ENCODE measurements at places on chromosomes 3 and 15.

DNA sequence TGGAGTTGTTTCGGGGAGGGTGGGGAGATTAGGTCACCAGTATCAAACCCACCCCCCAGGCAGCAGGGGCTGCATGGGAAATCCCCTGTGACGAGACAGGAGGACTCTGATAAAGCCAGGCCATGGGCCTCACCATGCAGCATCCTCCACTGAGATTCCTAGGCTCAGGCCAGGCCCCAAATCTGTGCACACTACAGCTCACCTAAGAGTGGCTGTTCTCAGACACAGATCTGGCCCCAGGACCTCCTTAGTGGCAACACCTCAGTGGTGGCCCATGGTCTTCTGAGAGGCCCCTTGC is 29.0 kb downstream of the PXYLP1 start:
- DNase-seq, result no peak

DNA sequence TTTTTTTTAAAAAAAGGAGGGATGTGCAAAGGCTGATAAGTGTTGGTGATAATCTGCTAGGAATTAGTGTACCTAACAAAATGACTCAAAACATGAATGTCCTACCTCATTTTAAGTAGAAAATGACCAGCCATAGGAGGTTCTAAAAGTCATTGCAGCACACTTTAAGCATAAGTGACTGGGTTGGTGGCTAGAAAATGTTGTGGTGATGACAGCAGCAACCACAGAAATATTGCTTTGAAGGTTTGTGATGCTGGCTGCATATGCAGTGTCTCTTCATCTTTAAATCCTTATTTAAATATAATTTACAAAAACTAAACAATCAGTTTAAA is 55.2 kb downstream of the CMSS1 start:
- DNase-seq, result no peak

DNA sequence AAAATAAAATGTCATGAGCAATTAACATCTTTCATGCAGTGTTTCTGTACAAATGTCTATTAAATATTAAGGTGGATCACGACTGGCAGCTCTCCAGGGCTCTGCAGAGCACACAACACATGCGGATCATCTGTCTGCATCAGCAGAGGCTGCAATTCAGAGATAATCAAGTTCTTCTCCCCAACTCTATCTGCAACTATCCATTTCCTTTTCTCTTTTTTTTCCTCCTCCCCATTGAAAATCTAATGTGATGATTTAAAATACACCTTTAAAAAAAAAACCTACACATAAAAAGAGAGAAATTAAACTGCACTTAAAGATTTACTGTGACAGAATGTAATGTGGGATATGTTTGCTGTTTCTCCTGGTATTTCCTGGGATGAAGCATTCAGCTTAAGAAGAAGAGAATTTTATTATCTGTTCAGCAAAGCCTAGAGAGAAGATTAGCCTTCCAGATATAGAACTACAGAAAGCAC is 352.6 kb upstream of the CCDC54 start:
- no peak for DNase-seq

DNA sequence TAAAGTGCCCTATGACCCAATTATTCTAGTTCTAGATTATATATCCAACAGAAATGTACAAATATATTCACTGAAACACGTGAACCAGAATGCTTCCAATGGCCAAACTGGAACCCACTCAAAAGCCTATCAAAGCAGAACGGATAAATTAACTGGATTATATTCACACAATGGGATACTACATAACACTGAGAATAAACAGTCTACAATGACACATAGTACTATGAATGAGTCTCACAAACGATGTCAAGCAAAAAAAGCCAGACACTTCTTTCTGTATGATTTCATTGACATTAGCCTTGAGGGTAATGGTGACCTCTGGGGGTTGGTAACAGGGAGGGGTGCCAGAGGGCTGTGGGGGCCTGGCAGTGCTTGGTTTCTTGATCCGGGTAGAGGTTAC is 50.9 kb upstream of the HACD2 start:
- DNase-seq, result no peak

- DNase-seq, result no peak
Observed at GRCh38 chr15:44813231-44813630, 76.9 kb downstream of the TRIM69 start.

GRCh38 chr3:8848696-8849131 is 79.3 kb upstream of the OXTR start:
- no peak for DNase-seq

DNA sequence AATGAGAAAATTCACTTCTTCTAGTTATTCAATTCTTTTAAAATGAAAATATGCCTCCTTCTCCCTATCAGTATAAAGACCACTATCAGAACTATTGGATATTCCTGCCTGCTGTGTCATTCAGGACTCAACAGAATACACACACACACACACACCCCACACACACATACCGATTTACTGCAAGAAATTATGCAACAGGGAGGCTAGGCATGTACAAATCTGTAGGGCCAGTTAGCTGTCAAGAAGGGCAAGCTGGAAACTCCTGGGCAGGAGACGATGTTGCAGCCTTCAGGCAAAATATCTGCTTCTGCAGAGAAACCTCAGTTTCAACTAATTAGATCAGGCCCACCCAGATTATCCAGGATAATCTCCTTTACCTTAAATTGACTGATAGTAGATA is 13.9 kb upstream of the RYR3 start:
- no peak for DNase-seq

DNA sequence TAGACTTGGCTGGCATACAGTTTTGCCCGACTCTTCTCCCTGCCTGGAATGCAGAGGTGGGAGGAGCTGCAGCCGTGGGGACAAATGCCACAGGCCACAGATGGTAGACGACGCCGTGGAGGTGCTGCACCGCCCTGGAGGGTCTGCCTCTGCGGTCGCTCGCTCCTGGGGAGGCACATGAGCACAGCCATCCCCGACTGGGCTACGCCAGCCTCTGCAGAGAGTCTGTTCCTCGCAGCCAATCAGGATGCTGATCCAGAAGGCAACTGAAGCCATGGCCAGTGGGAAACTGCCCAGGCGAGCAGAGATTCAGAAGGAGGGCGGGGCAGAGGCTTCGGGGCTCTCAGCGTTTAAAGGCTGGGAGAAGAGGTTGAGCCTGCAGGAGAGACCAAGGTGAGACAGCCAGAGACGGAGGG is 11.9 kb upstream of the LRRC15 start:
- no peak for DNase-seq

DNA sequence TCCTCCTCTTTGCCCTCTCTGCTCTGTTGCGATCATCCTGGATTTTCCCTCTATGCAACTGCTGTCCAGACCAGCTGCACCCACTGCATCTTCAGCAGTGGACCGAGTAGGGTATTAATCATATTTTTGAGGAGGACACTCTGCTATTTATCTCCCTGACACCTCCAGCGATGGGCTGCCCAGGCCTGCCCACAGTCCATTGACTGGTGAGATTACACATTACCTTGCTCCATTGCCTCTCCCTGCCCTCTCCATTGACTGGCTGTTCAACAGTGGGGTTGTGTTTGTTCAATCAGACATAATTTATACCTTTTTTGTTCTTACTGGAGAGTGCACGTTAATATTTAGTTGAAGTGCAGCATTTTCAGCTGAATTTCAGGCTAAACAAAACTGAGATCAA is 559.3 kb upstream of the ARRDC4 start:
- no peak for DNase-seq

DNA sequence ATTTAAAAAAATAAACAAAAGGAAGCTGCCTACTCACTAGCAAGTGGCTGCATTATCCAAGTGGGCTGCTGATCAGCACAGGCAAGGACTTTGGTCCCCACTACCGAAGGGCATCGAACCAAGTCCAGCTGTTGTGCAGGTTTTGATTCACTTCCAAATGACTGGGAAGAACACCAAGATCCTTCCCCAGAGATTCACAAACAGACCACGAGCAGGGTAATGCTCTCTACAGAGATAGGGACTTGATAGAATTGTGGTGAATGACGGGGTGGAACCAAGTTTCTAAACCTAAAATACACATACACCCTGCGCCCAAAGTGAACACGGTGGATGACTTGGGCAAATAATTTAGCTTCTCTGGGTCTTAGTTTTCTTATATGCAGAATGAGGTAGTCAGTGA is 203.7 kb upstream of the ICE2 start:
- no peak for DNase-seq

DNA sequence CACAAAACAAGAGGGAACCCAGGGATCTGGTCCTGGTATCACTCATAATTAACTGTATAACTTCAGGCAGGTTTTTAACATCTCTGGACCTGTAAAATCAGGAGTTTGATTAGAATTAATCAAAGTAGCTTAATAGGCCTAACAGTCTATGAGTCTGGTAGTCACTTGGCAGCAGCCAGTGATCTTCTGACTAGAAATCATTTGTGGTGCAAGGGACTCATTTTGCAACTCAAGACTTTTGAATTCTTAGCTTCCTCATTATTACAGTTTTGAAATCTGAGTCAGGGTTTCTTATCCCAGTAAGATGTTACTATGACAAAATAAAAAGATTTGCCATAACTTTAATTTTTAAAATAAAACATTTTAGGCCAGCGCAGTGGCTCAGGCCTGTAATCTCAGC is 70.8 kb downstream of the TMCC1 start:
- DNase-seq, result no peak

- DNase-seq, result no peak
Observed at GRCh38 chr3:190238871-190239270, 83.4 kb downstream of the CLDN1 start.

DNA sequence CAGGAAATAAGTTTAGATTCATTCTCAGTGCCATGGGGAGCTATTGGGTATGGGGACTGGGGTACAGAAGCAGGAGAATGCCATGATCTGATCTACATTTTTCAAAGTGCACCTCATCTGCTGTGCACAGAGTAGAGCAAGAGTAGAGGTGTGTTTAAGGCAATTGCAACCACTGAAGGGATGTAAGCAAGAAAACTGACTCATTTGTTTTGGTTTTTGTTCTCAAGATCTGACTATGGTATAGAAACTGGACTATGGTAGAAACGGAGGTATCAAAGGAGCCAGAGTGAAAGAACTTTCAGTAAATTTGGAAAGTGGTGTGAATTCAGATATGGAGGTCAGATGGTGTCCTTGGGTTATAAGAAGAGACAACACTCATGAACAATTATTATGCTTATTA is 86.2 kb upstream of the CMSS1 start:
- no peak for DNase-seq

- no peak for DNase-seq
Observed at GRCh38 chr3:73469331-73469730, 155.4 kb downstream of the PDZRN3 start.

- DNase-seq, result no peak
Observed at GRCh38 chr15:48646331-48646730, 822 bp upstream of the FBN1 start.

DNA sequence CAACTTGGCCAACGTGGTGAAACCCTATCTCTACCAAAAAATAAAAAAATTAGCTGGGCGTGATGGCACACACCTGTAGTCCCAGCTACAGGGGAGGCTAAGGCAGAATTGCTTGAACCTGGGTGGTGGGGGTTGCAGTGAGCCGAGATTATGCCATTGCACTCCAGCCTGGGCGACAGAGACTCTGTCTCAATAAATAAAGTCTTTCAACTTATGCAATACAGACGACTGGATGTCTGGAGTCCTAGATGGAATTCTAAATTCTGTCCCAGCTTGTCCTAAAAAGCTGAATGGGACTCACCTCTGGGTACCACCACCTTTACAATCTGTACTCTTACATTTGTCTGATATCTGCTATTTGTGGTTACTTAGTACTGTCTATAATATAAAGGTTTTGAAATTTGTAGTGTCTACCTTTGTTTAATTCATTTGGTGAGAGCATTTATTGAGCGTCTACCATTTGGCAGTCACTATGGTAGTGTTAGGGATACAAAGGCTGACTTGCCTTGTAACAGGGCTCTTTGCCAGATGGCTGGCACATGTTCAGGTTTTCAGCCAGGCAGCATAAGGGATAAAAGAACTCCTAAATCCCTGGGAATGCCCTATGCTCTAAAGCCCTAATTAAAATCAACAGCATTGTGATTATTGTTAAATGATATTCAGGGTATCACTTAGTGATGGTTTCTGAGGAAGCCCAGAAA is 7.2 kb upstream of the ZNF609 start:
- DNase-seq, result no peak

GRCh38 chr3:187641320-187642016 is 28.7 kb downstream of the SST start:
- no peak for DNase-seq

DNA sequence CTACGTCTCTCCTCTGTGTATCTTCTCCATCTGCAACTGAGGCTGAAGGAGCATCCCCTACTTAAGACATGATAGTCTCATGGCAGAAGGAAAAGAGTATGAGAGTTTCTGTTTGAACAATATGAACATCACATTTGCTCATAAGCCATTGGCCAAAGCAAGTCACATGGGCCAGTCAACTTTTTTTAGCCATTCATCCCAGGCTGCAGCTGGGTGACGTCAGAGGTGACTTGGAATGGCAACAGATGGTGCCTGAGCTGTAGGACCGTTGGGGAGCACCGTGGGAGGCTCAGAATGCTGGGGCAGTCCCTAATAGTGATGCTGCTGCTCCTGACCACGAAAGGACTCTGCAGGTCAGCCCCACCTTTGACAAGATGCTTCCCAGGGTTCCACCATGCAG is 58.7 kb downstream of the CRTC3 start:
- DNase-seq, result no peak

DNA sequence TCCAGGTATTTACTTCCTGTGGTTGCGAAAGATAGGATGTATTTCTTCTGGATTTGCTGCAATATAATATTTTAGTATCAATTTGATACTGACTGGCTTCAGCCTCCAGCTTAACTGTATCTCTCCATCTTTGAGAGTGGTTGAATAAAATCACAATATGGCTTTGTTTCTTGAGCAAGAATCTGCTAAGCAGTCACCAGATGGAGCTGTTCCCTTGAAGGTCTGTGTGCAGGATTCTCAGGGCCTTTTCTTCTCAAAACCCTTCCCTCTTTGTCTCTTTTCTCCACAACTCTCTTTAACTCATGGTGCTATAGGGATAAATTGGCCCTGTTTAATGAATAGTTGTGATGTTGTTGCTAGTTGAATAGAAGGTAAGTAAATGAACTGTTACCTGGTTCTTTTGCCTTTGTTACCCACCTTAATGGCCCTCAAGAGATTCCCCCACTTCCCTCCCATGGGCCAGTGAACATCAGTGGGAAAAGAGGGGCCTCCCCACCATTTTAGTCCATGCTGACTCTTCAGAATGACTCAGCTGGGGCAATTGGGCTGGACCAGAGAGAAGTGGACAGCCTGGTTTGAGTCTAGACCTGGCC is 34.8 kb upstream of the RAB6B start:
- no peak for DNase-seq

GRCh38 chr3:11276901-11277300 is 4.7 kb downstream of the ATG7 start:
- no peak for DNase-seq

GRCh38 chr3:186502966-186503712 is 41.0 kb downstream of the CRYGS start:
- DNase-seq, result no peak

GRCh38 chr3:149534671-149535332 is 60.3 kb downstream of the TM4SF4 start:
- no peak for DNase-seq

GRCh38 chr3:8458711-8459110 is 42.9 kb upstream of the LMCD1 start:
- DNase-seq, result no peak

- no peak for DNase-seq
Observed at GRCh38 chr15:71272932-71273331, 157.7 kb downstream of the THSD4 start.
